ENCODE measurements at places on chromosomes 7 and 10.

- no peak for DNase-seq
These were observed 15.6 kb downstream of the NUDT1 start for GRCh38 chr7:2257651-2258050.

GRCh38 chr10:17562614-17563013, 54.6 kb downstream of the HACD1 start:
- DNase-seq = no peak

DNA sequence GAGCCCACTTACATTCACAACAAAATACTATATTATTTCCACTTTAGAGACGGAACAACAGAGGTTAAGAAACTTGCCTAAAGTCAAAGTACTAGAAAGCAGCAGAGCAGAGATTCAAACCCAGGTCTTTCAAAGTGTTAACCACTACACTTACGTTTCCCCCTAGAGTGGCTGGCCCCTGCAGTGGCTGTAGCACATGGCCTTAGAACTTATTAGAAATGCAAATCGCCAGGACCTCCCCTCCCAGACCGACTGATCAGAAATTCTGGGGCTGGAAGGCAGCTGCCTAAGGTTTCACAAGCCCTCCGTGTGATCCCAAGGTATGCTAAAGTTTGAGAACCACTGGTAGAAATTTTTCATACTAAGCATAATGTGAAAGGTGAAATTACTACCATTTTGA, 8.1 kb downstream of the MPP7 start:
- no peak for DNase-seq

DNA sequence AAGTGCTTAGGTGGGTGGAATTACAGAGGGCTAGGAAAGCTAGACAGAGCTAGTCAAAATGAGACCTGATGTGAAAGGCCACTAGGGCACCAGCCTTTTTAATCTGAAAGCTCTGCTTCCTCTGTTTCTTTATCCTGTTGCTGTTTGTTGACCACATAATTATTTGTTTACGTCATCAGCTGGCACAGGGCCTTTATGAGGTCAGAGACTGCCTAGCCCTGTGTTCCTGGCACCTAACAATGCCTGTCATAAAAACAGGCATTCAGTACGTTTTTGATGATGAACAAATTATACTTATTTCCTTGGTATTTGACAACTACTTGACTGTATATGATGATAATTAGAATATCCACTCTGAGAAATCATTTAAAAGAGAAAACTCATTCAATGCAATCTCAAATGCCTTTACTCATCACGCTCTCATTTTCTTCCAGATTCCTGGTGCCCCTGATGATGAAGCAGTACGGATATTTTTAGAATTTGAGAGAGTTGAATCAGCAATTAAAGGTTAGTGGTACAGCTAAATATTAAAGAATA, 26.0 kb downstream of the RBM17 start:
- DNase-seq = peak; percentile 90

GRCh38 chr10:107952649-107953556, 788.4 kb upstream of the SORCS1 start:
- DNase-seq = no peak

- no peak for DNase-seq
These were observed 296.4 kb upstream of the MKLN1 start for GRCh38 chr7:131031099-131031868.

DNA sequence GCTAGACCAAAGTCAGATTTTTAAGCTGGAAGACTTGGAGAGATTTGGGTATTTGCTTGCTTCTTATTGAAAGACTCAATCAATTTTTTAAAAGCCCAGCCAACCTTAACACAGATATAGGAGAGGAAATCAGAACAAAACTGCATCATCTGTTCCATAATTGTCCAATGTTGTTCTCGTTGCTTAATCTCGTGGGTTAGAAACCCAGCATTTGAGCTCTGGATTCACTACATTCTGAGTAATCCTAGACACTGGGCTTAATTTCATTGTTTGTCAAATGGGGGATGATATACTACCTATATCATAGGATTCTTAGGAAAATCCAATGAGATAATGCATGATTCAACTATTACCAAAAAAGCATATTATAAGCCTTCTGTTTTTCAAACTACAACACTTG, 48.9 kb downstream of the CALD1 start:
- no peak for DNase-seq

DNA sequence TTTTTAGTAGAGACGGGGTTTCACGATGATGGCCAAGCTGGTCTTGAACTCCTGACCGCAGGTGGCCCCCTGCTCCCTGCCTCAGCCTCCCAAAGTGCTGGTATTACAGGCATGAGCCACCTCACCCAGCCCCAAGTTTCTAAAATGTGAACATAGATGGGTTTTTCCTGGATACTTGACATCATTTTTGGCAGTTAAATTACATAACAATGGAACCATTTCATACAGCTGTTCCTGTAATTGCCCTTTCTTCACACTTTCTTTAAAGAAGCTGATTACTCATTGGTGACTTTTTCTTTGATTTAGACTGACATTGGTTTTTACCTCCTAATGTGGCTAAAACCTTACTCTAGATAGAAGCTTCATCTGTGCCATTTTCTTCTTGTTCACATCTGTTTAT, 5.9 kb downstream of the ZKSCAN1 start:
- no peak for DNase-seq

DNA sequence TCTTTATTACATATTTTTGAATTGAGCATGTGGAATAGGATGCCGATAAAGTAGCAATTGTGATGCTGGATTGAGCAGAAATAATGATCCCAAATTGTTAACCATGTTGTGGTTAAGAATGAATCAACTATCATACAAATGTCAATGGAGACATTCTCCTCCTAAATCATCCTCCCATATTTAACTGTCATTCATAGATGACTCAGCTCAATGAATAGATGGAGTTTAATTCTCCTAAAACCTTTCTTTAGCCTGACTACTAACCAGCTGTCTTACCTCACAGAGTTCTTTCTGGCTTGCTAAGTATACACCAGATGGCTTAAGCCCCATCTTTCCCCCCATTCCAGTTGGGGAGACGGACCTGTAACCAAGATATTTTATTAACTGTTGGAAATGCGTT, 23.4 kb upstream of the NPS start:
- DNase-seq = no peak

- peak; percentile 52 for DNase-seq
These were observed 86.3 kb downstream of the OAT start for GRCh38 chr10:124332426-124332825.

- DNase-seq = peak; percentile 25
These were observed 1288.5 kb downstream of the GATA3 start for GRCh38 chr10:9342885-9343570.

DNA sequence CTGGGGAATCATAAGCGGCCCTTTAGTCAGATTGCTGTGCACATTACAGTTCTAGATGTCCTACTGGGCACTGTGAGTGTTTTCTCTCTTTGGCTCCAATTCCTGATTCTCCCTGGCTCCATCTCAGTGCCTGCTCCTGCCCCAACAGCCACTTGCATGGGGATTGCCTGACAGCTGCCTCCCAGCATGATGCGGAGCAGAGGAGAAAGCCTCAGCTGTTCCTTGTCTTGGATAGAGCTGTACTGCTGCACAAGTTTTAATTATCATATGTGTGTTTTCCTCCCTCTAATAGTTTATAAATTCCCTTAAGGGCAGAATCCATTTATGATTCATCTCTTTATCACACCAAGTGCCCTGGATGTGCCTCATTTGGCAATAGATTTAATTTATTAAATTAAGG, 285.8 kb upstream of the COBL start:
- DNase-seq = no peak

DNA sequence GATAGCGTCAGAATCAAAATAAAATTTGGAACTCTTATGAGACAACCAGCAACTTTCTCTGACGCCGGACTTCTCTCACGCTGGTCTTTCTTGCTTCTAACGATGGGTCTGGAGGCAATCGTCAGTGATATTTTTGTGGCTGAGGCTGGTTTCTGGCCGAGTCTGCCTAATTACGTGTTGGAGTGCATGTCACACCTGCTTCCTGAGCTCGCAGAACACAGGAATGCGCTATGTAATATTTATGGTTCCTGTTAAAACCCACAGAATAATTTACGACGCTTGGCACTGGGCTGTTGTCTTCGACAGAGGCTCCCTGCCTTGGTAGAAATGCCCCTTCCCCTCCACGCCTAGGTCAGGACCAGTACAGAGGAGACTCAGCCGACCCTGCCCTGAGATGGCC, 64.9 kb downstream of the NPTX2 start:
- DNase-seq = no peak

DNA sequence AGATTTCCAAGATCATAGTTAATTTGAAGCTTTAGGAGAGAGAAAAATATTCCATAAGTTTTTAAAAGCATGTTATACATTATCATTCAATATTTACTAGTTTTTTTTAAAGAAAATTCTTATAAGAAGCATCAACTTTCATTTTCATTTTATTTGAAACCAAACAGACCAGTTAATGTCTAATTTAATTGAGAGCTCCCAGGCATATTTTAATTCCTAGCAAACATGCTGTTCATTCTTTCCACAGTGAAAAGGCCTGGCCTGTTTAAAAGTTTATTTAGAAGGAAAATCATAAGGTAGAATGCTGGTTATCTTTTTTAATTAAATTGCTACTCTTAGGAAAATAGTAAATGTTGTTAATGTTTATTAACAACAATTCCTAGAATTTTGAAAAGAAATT, 324.4 kb downstream of the PCLO start:
- DNase-seq = no peak

DNA sequence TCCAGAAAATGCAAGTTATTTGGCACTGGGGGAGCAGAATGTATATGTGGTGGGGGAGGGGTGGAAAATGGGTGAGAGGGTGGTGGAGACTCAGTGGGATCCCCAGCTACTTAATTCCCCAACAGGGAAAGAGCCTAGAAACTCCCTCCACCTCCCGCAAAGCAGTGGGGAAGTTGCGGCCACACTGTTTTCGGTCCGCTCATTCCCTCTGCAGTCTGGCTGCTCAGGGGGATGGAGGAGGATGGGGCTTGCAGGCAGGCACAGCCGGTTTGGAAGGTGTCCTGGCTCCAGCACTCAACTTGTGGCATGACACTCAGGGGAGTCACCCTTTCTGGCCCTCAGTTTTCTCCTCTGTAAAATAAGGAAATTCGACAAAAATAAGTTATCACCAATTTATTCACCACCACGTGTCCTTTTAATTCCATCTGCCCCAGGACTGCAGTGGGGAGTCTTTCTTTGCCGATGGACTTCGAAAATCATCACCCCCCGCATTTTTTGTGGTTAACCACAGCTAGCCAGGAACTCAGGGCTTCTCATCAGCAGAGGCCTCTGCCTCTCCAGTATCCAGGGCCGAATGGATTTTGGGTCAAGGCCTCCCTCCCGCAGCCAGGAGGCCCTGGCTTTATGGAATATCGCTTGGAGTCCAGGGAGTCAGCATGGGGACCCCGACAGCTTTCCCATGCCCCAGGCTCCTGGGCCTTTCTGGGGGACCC, 1.6 kb upstream of the HTRA1 start:
- no peak for DNase-seq

- no peak for DNase-seq
These were observed 54.3 kb downstream of the CHN2 start for GRCh38 chr7:29248713-29249382.

- peak; percentile 46 for DNase-seq
These were observed 985 bp upstream of the ETV1 start for GRCh38 chr7:13990319-13990983.

GRCh38 chr10:133225707-133226191, 4.3 kb upstream of the UTF1 start:
- no peak for DNase-seq

DNA sequence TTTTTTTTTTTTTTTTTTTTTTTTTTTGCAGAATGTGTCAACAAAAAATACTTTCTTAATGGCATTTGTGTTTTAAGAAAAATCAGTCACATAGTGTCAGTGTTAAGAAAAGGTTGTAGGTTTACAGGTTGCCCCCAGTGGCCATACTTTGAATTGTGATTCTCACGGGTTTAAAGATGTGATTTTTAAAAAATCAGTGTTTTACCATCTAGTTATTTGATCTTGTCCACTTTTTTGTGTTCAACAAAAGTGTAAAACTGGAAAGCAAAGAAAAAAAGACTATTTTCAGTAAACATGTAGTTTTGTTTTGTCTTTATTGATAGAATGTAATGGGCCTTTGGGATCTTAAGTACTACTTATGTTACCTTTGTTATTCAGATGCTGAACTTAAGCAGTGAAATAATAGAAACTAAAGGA, 25.7 kb downstream of the SUV39H2 start:
- peak; percentile 25 for DNase-seq

DNA sequence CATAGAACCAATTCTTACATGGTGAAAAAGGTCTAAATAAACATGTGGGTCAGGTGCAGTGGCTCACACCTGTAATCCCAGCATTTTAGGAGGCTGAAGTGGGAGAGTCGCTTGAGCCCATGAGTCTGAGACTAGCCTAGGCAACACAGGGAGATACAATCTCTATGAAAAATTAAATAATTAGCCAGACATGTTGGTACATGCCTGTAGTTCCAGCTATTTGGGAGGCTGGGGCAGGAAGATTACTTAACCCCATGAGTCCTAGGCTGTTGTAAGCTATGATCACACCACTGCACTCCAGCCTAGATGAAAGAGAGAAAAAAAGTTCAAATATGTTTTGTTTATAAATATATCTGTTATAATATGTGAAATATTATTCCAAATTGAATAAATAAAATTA, 643.6 kb downstream of the IPMK start:
- DNase-seq = no peak

DNA sequence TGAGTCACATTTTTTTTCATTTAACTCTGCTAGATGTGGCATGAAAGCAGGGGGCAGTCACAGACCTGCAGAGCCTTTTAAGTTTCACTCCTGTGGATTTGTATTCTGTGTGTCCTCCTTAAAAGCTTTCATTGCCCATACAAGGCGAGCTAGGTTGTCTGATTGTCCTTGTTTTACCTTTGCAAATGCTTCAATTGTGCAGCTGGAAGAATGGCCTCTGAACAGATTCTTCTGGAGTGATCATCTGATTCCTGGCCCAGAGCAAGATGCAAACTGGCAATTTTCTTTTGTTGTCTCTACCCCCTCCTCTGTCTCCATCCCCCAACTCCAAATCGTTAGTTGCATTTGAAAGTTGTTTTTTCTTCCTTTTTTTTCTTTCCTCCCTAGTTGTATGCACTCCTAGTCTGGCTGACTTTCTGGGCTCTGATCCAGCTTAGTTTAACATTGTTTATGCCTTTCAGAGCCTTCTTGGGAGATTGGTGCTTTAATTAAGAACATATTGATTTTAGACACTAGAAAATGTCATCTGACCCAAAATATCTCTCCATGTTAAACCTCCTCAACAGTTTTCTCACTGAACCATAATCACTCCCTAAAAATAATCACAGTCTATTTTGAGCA, 150.2 kb downstream of the REEP3 start:
- DNase-seq = peak; percentile 54
